ENCODE measurements at places on chromosomes 7 and 10.
A peak's percentile ranks its signal among the peaks of the same experiment; 100 is the strongest.

- no peak for DNase-seq
Observed at GRCh38 chr7:13532028-13532753, 457.3 kb downstream of the ETV1 start.

GRCh38 chr7:94311515-94311914 lies 83.2 kb upstream of the COL1A2 start:
- no peak for DNase-seq

DNA sequence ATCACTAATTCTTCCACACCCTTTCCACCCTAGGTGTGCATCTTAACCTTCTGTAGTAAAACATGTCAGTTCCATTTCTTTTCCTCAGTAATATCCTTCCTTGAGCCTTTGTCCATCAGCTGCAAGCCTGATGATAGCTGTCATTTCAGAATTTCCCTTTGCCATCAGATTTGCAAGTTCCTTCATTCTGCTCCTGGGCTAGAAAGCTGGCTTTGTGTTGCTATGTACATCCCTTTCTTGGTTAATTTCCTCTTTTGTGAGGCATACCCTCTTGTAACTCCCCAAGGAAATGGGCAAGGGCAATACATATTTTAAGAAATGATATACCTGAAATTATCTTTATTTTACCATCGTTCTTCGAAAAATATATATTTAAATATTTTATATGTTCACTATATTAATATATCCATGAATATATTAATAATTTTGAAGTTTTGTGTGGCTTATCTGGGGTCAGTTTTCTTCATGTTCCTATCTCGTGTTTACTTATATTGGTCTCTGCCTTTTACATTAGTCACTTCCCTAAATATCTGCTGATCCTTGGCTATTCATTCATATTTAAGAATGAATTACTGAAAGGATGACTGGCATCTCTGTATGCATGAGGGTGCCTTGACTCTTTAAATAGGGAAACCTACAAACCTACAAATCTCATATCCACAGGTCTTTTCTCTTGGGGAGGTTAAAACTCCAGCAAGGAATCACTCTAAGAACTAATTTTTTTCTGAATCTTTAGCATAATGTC lies 143.8 kb downstream of the ZNF22 start:
- DNase-seq: no peak

- DNase-seq: no peak
Observed at GRCh38 chr10:69684020-69684980, 54.3 kb downstream of the FAM241B start.

- DNase-seq: no peak
Observed at GRCh38 chr7:68267486-68267885, 1270.9 kb downstream of the TYW1 start.

- peak; percentile 60 for DNase-seq
Observed at GRCh38 chr10:87659571-87660483, at the start of gene PAPSS2. Gene PAPSS2 (plus strand): TSS chr10:87659878. CDS start chr10:87659982, 104 bp downstream.

- DNase-seq: no peak
Observed at GRCh38 chr10:1424648-1425047, 312.7 kb downstream of the ADARB2 start.

DNA sequence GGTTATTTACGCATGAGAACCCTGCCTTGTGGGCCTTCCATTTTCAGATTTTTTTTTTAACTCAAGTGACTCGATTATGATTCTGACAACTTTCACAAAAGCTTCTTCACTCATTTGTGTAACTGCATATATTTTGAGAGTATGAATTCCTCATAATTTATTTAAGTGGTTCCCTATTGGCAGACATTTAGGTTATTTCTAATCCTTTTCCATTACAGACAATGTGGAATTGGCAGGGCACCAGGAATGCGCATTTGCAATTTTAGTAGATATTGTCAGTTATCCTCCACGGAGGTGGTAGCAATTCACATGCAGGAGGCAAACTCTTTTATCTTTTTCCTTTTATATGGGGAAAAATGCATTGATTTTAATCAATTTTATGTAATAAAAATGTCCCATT lies 2.5 kb downstream of the TMEM176B start:
- no peak for DNase-seq

- DNase-seq: no peak
Observed at GRCh38 chr7:15446722-15447121, 115.1 kb downstream of the AGMO start.

All from RCC 7860 (cell line).